ENCODE measurements at places on chromosomes 1 and 21.

DNA sequence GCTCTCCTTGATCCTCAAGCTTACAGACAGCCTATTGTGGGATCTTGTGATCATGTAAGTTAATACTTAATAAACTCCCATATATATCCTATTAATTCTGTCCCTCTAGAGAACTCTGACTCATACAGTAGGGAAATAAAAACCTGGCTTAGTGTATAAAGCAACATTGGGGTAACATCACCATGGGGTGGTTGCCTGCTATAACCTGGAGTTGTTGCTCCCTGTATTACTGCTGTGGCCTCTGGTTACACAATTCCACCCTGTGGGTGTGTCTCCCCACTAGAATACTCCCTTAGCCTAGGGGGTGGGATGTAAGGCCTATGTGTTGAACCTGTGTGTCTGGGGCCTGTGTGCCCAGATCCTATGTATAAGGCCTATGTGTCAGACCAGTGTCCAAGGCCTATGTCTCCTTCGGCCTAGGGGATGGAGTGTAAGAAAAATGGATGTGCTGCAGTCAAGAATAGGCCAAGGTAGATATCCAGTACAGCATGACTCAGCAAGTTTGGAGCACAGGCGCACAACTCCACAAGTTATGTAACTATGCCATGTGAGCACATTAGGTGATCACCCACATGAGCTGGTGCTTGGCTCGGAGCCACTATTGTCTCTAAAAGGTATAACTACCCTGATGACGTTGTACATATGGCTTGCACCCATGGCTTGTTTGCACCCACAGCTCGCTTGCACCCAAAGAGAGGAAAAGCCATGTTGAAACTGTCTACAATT, 96.8 kb upstream of the C1orf21 start:
- no peaks in the 10 kb centered on the region for H3K27me3 ChIP-seq
- no peaks in the 10 kb centered on the region for H3K36me3 ChIP-seq
- H3K4me1 ChIP-seq = no peaks in the 10 kb centered on the region
- no peak overlapping the region for H3K27ac ChIP-seq
- no peak overlapping the region for H3K4me3 ChIP-seq

DNA sequence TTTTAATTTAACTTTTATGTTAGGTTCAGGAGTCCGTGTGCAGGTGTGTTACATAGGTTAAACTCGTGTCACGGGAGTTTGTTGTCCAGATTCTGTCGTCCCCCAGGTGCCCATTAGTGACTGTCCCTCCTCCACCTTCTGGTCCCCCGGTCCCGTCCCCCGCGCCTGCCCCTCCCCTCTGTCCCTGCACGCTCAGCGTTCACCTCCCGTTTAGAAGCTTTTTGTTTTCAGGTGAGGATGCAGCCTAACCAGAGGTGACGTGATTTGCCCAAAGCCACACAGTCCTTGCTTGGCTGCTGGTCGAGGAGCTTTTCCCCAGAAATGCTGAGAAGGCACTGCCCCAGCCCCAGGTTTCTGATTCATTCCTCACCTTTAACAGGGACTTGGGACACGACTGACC, 844 bp downstream of the C1orf146 start:
- H3K27me3 ChIP-seq = no peaks in the 10 kb centered on the region
- no peak overlapping the region for H3K4me3 ChIP-seq
- no peak for DNase-seq
- H3K4me1 ChIP-seq = no peaks in the 10 kb centered on the region
- H3K27ac ChIP-seq = no peak overlapping the region
- no peaks in the 10 kb centered on the region for H3K36me3 ChIP-seq

GRCh38 chr1:245550720-245551043, 395.9 kb downstream of the KIF26B start:
- no peaks in the 10 kb centered on the region for H3K4me1 ChIP-seq
- no peak overlapping the region for H3K4me3 ChIP-seq
- H3K27ac ChIP-seq = no peak overlapping the region
- H3K27me3 ChIP-seq = peaks cover 43% of the 10 kb centered on the region

- DNase-seq = no peak
- H3K27me3 ChIP-seq = peaks cover 58% of the 10 kb centered on the region
- peaks cover 14% of the 10 kb centered on the region for H3K4me1 ChIP-seq
These were observed 667 bp upstream of the NID1 start for GRCh38 chr1:236065509-236066005.

- H3K4me3 ChIP-seq = no peak overlapping the region
- peaks cover 16% of the 10 kb centered on the region for H3K27me3 ChIP-seq
- H3K27ac ChIP-seq = no peak overlapping the region
- H3K4me1 ChIP-seq = no peaks in the 10 kb centered on the region
These were observed 17.2 kb upstream of the ZBTB8B start for GRCh38 chr1:32447469-32448185.

DNA sequence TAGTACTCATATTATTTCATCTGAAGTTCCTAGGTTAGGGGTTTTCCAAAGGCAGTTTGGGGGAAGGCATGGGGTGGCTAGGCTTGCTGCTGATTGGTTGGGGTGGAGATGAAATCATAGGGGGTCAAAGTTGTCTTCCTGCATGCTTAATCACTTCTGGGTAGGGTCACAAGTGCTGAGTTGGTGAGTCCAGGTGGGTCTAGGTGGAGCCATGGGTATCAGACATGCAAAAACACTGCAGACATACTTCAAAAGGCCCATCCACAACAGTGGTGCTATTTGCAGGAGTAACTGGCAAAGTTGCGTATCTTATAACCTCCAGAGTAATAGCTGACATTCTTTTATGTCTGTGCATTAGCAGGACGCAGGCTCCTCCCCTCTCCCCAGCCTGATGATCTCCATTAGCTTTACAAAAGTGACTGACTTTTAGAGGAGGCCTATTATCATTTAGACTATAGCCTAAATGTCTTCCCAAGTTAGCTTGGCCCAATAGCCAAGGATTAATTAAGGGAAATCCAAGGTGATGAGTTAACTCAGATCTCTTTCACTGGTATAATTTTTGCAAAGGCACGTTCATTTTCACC, 374.4 kb upstream of the PRMT6 start:
- no peaks in the 10 kb centered on the region for H3K4me1 ChIP-seq
- H3K4me3 ChIP-seq = no peak overlapping the region
- H3K36me3 ChIP-seq = no peaks in the 10 kb centered on the region
- no peak overlapping the region for H3K27ac ChIP-seq

- no peak overlapping the region for H3K4me3 ChIP-seq
- no peak for DNase-seq
- no peaks in the 10 kb centered on the region for H3K4me1 ChIP-seq
- no peaks in the 10 kb centered on the region for H3K36me3 ChIP-seq
- peaks cover 33% of the 10 kb centered on the region for H3K27me3 ChIP-seq
These were observed 68.2 kb downstream of the IGSF21 start for GRCh38 chr1:18175530-18176377.

- H3K36me3 ChIP-seq = no peaks in the 10 kb centered on the region
- H3K27me3 ChIP-seq = peaks cover 38% of the 10 kb centered on the region
- H3K27ac ChIP-seq = no peak overlapping the region
These were observed 7.6 kb downstream of the FAM151A start for GRCh38 chr1:54615531-54616279.

- H3K4me1 ChIP-seq = peaks cover 11% of the 10 kb centered on the region
- no peak for DNase-seq
- H3K36me3 ChIP-seq = peaks cover 52% of the 10 kb centered on the region
- H3K27ac ChIP-seq = no peak overlapping the region
- H3K27me3 ChIP-seq = no peaks in the 10 kb centered on the region
These were observed 7.0 kb downstream of the NFIA start for GRCh38 chr1:61089338-61089737.

DNA sequence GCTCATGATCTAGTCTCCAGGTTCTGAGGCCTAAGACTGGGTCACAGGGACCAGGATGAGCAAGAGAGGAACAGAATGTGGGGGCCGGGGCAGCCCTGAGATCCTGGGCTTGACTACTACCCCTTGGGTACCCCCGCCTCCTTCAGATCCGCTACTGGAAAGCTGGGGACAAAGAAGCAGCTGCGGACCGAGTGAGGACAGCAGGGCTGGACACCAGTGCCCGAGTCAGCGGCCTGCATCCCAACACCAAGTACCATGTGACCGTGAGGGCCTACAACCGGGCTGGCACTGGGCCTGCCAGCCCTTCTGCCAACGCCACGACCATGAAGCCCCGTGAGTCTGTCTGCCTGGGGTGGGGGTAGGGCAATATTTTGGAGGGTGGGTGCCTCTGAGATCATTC, 12.5 kb downstream of the TMEM81 start:
- H3K36me3 ChIP-seq = no peaks in the 10 kb centered on the region
- peaks cover 52% of the 10 kb centered on the region for H3K27me3 ChIP-seq
- no peak overlapping the region for H3K4me3 ChIP-seq
- H3K27ac ChIP-seq = no peak overlapping the region
- DNase-seq = no peak
- H3K4me1 ChIP-seq = peaks cover 12% of the 10 kb centered on the region

GRCh38 chr1:197351821-197352440, 83.9 kb downstream of the CRB1 start:
- DNase-seq = no peak
- no peaks in the 10 kb centered on the region for H3K36me3 ChIP-seq
- H3K27ac ChIP-seq = no peak overlapping the region
- H3K4me1 ChIP-seq = no peaks in the 10 kb centered on the region
- no peaks in the 10 kb centered on the region for H3K27me3 ChIP-seq
- no peak overlapping the region for H3K4me3 ChIP-seq

- peaks cover 4% of the 10 kb centered on the region for H3K4me1 ChIP-seq
- H3K27me3 ChIP-seq = no peaks in the 10 kb centered on the region
- H3K36me3 ChIP-seq = no peaks in the 10 kb centered on the region
- no peak overlapping the region for H3K27ac ChIP-seq
- no peak overlapping the region for H3K4me3 ChIP-seq
These were observed 42.4 kb upstream of the RUNX1 start for GRCh38 chr21:35091496-35091895.

GRCh38 chr1:184424157-184424556, 37.3 kb downstream of the C1orf21 start:
- H3K4me3 ChIP-seq = no peak overlapping the region
- DNase-seq = no peak
- H3K4me1 ChIP-seq = no peaks in the 10 kb centered on the region
- no peaks in the 10 kb centered on the region for H3K36me3 ChIP-seq
- no peaks in the 10 kb centered on the region for H3K27me3 ChIP-seq

DNA sequence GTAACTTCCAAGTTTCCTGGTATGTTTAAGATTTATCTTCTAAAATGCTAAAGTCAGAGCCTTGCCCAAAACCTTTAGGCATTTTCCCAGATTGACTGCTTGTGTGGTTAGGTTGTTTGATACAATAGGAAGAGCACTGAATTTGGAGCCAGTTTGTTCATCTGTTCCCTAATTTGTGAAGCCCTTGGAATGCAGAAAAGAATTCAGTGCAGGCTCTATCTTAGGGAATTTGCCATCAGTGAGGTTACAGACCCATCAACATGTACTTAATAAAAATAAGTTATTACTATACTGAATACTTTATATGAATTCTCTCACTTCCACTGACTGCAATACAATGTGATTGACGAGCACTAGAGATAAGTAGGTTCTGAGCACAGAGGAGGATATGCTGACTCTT, 120.2 kb downstream of the PIK3R3 start:
- peaks cover 52% of the 10 kb centered on the region for H3K36me3 ChIP-seq
- H3K4me3 ChIP-seq = no peak overlapping the region
- no peaks in the 10 kb centered on the region for H3K4me1 ChIP-seq

DNA sequence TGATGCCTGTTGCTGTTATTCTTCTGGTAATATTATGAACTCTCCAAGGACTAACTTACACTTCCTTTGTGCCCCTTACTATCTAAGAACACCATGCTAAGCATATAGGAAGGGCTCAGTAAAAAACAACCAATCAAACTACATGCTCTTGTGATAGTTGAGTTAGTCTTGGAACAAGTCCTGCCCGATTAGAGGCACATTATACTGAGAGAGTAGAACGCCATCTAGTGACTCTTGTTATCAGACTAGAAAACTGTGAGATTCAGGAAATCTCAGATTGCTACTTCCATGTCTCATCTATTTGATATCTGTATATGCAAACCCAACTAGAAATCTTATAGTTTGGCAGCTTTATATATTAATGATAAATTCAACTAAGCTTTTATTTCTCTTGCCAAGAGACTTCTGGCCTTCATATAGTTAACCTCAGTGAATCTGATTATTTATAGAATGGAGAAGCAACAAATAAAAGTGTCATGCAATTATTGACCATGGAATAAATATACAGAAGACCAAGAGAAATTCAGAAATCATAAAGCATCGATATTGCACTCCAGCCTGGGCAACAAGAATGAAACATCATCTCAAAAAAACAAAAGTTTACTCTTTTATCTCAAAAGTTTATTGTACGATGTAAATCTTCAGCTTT, 7.8 kb upstream of the SRRM1 start:
- H3K4me1 ChIP-seq = no peaks in the 10 kb centered on the region
- H3K4me3 ChIP-seq = no peak overlapping the region
- peak; percentile 42 for DNase-seq
- H3K27me3 ChIP-seq = peaks cover 17% of the 10 kb centered on the region
- H3K27ac ChIP-seq = no peak overlapping the region
- H3K36me3 ChIP-seq = no peaks in the 10 kb centered on the region

DNA sequence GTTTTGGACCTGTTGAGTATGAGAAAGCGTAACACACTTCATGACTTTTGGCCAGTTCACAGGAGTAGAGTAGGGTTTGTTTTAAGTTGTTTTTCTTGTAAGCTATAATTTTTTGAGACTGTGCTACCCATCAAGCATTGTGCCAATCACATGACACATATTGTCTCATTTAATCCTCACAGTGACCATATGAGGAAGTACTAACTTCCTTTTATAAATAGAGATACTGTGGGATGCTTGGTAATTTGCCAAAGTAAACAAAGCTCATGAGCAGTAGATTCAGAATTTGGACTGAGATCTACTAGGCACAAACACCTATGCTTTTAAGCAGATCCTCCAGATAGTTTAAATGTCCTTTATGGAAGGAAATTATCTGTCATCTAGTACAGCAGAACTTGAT, 178.3 kb downstream of the CACNA1E start:
- no peaks in the 10 kb centered on the region for H3K27me3 ChIP-seq
- H3K4me1 ChIP-seq = no peaks in the 10 kb centered on the region
- no peak overlapping the region for H3K27ac ChIP-seq
- H3K36me3 ChIP-seq = no peaks in the 10 kb centered on the region
- no peak for DNase-seq

DNA sequence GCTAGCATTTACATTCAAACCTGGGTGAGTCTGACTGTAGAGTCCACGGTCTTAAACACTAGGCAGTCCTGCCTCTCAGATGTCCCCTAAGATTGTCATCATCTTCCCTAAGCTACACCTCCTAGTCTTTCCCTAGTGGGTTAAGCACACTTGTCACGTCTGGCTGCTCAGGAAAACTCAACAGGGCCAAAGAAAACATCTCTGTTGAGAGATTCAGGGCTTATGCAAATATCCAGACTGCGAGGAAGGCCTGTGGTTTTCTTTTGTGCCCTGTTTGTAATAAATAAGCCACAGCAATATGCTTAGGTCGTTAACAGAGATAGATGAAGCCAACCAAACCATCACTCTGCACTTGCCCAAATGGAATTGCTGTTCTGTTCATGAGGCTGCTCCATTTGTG, 472.6 kb upstream of the DEPDC1 start:
- DNase-seq = no peak
- no peak overlapping the region for H3K4me3 ChIP-seq
- no peaks in the 10 kb centered on the region for H3K27me3 ChIP-seq
- no peaks in the 10 kb centered on the region for H3K4me1 ChIP-seq
- no peaks in the 10 kb centered on the region for H3K36me3 ChIP-seq

Measured in K562 (cell line).